Islet precursor cell (in vitro differentiated cells): ENCODE measurements at places on chromosomes 5 and 9.

DNA sequence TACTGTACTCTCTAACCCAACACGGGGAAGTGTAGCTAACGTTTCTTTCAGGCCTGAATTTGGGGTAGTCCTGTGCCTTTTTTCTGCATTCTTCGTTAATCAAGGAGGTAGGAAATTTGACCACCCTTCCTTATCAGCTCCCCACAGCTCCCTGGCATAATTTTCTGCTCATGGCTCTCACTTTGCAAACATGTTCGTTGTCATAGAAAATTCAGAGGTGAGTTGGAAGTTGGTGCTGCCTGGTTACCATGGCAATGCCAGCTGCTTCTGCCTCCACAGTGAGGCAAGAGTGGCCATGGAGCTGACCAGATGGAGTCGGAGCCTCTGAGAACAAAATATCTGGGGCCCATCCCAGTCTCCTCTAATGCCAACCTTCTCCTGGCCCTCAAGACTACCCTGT, 116.6 kb upstream of the BOD1 start:
- no peak for DNase-seq

DNA sequence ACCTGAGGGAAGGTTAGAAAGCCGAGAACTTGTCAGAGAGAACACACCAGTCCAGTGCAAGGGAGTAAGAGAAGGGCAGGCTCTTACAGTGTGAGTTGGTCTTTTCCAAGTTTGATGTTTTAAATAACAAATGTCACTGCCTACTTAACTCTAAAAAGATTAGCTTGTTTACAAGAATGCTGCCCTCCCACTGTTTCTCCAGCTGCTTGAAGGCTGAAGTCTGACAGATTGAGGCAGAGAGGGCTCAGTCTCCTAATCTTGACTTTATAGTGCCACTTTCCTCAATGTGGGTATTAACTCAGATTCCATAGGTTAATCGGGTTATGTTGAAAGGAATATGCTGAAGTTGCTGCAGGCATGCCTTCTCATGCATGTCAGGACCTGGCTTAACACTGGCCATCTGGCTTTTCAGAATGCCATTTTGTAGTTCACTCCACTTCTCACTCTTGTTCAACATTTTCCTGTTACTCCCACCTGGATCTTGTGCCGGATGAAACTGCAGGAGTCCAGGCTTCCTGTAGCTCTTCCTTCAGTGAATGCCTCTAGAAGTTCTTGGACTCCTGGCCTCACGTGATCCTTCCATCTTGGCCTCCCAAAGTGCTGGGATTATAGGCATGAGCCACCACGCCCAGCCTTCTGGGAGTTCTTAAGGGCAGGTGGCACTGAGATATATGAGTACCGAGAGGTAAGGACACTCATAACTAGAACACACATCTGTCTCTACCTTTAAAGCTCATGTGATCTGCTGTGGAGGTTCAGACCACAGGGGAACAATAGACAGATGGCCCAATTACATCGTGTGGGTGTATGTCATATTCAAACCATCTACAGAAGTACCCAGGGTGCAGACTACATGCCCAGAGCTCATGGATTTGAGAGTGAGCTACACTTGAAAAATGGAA, 249.7 kb downstream of the ARHGAP26 start:
- no peak for DNase-seq

DNA sequence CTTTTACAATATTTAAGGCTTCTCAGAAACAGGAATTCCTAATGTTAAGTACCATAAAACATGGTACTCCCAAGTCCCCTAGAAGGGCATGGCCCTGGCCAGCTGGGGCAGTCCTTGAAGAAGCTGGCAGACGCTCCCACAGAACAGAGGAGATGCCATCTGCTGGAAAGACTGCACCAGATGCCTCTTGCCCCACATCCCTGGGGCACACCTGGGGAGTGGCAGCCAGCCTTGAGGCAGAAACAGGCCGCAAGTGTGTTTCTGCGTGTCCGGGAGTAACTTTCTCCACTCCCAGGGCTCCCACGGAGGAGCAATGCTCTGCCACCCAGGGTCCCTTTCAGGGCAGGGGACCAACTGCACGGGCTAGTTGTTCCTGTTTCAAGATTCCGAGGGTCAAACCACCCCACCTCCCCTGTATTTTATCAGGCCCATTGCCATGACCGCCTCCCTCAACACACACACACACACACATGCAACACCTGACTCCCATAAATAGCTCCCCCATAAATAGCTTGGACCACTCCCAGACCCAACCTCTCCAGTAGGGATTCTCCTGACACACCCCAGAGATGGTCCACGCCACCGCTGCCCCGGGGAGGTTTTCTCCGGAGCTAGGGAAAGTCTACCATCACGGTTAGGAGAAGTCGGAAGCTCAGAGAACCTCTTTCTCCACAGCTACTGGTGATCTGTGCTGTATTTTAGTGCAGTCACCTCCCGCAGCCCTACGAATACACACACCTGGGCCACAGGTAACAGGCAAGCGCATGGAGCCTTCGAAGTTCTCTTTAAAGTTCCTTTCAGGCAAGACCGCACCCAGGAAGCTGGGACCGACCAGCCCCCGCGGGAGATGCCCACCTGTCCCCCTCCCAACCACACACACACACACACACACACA, 1.5 kb downstream of the SPOCK1 start:
- DNase-seq: no peak

- peak; percentile 62 for DNase-seq
Observed at GRCh38 chr5:180860273-180860886, 696 bp downstream of the ZFP62 start.

GRCh38 chr5:81022688-81023084, 62.5 kb downstream of the RASGRF2 start:
- DNase-seq: peak; percentile 60

GRCh38 chr5:173056783-173057061, 570 bp downstream of the CREBRF start:
- no peak for DNase-seq

DNA sequence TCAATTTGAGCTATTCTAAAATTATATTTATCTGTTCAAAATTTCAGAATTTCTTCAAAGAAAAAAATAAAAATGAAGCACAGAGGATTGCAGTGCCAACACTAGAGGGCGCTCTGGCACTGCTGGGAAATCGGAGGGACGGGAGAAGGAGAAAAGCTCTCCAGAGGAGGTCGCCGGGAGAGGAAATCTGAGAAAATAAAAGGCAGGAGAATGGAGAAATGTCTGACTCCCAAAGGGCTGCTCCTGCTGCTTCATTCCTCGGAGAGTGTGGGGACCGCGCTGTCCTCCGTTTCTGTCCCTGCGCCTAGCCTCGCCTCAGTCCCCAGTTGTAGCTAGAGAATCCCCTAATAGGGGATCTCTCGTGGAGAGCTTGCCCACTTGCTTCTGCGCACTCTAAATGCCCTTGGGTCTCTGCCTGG, 40.0 kb upstream of the ARSB start:
- peak; percentile 64 for DNase-seq

DNA sequence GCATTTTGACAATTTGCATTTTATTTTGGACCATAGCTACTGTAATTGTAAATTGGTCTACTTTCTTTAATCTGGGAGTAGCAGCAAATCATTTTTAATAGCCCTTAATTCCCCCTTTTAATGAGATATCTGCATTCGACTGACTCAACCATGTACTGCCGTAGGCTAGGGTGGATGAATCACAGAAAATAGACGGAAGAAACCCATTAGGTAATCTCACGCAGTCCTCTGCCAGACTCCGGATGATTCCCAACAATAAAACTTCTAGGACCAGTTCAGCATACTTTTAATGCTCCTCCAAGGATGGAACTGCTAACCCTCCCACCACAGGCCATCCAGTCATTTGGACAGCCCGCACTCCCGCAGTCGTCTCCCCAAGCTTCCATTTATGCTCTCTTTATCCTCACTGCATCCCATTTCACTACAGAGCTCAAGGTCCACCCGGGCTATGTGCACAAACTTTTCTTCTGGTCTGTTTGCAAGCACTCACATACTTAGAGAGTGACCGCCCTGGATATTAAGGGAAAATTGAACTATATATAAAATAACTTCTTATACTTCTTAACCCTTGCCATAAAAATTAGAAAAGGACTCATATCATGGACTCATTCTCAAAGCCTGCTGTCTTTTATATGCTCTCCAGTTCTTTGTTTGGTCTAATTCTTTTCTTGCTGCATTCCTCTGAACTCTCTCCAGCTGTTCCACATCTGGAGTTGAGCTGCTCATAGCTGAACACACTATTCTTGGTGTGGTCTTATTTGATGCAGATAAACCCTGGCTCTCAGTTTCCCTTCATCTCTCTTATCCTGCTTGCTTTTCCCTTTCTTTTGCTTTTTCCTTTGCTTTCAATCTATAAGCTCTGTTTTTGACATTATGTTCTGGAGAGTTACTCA, 326.6 kb downstream of the ARL15 start:
- no peak for DNase-seq
